ENCODE measurements at places on chromosomes 12 and 14. TPM values are rescaled to one million over a fixed set of nuclear protein-coding genes. Genes with fewer than 3 reads are reported as not detected.
A peak's percentile ranks its signal among the peaks of the same experiment; 100 is the strongest.

The ZDHHC22 gene
- total RNA-seq = 9.8 TPM

DNA sequence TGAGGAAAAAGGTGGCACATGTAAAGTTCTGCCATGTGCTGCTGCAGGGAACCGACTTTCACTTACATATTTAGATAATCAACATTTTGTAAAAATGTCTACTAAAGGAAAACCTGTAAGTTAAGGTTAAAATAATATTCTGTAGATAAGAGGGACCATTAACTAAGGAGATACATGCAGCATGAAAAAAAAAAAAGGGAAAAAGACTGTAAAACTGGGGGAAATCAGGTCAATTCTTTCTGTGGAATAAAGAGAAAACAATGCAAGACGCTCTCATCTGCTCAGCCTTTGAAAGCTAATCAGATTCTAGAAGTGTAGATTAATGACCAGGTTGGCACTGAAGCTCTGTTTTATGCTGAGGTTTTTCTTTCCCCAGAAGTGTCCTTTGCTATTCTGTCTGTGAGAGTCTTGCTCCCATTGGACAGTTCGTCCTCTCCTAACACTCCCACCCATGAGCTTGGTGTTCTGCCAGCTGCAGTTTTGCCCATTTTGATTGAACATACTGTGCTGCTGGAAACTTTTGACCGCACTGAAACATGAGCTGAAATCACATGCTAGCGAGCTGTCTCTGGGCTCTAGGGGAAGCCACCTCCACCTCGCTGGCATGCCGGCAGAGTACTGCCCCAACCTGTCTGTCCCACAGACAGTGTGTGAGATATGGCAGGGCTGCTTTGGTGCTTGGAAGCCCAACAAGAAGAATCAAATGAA is 39.7 kb downstream of the PPTC7 start:
- DNase-seq = peak; percentile 42

The SNX6 gene
- 65.1 TPM for total RNA-seq

- no peak for DNase-seq
Observed at GRCh38 chr12:95789126-95790032, 1.2 kb downstream of the NTN4 start.

The ADAMTS20 gene
- total RNA-seq = 0.82 TPM

The CACNA1C gene
- total RNA-seq = 20.9 TPM

DNA sequence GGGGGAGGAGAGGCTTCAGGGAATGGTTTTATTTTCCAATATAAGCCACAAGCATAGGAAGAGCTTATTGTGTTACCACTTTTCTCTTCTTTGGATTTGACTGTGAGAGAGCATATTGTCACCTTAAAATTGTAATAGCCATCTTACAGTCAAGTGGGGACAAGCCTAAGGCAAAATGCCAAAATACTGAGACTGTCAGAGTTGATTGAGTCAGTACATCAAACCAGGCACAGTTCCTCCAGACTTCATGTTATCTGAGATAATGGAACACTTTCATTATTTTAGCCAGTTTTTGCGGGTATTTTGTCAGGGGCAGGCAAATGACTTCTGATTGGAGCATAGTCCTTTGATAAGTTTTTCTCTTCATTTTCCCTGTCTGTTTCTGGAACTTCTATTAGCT is 19.5 kb upstream of the NUBPL start:
- DNase-seq = no peak

The WIF1 gene
- 0.45 TPM for total RNA-seq

DNA sequence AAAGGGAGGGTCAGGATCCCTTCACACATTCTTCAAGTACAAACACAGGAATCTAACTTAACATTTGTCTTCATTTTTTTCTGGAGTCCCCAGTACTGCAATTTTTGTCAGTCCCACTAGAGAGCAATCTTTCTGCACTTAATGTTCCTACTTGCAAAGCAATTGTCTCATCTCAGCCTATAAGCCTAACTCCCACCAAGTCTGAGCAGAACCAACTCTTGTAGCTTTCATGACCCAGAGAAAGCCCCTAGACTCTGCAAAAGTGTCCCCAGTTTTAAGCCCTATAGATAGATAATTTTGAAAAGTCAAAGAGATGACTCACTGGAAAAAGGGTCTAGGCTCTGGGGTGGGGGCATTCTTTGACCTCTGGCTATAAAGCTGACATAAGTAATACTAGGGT is 1.8 kb upstream of the ZBTB39 start:
- DNase-seq = peak; percentile 16

DNA sequence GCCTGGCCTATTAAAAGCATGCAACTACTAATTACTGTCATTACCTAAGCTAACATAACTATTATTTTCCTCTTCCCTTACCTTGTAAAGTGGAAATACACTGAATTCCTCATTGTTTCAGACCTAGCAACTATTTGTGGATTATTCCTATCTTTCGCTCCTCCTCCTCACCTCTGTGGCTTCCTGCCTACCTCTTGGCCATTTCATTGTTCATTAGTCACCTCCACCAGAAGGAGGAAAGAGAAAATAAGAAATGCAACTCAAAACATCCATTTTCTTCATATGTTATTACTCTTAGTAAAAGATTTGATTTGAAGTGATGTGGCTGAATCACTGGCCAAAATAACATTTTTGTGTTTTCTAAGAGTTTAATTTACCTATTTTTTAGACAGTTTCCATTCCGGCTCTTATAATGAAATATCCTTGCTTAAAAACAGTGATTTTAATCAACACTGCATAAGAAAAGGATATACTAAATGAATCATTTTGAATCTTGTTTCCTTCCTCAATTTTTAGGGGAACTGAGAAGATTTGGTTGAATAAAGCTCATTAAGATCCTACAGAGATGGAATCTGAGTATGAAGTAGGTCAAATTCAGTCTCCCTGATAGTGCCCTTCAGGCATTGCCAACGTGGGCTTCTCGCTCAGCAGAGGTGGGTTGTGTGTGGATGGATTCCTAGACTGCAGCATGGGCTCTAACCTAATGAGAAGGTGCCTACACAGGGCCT is 27.6 kb upstream of the ARHGAP5 start:
- DNase-seq = no peak

GRCh38 chr12:3802721-3803120 is 49.8 kb upstream of the CRACR2A start:
- DNase-seq = no peak

- DNase-seq = no peak
Observed at GRCh38 chr12:6080149-6081045, 44.1 kb downstream of the VWF start.

The SOAT2 gene
- total RNA-seq = 0.27 TPM

DNA sequence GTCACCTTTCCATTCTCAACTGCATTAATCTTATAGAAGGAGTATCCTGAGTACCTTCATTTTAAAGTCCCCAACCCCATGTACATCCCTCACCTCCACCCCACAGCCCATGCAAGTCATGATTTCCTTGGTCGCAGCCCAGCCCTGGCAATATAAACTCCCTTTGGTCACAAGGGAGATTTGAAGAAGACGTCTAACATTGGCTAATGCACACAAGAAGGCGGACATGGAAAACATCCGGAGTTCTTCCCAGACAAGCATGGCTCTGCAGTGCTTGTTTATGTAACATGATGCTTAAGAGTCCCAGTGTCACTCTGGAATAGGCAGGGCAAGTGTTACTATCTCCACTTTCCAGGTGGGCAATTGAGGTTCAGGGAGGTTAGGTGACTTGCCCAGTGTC is 277.6 kb downstream of the DPF3 start:
- DNase-seq = no peak

- no peak for DNase-seq
Observed at GRCh38 chr12:31773223-31773750, 44.5 kb upstream of the AMN1 start.

The IAPP gene
- total RNA-seq = not detected

GRCh38 chr14:93245764-93246420 is 38.8 kb downstream of the UBR7 start:
- no peak for DNase-seq

The BIN2 gene
- total RNA-seq = 1.1 TPM

DNA sequence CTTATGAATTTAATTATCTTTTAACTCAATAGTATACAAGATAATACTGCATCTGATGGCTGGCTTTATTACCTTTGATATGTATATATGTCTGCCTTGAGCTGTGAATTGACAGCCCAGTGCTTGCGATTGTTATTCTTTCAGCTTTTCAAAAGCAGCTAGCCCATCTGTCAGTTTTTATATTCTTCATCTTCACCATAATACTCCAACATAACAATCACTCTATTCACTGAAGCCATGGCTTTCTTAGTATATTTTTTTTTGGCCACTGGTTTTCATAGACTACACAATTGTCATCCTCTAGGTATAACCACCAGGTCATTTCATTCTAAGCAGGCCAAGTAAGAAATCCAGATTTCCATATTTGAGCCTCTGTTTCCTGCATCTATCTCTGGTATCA is 1026.1 kb downstream of the FSCB start:
- DNase-seq = no peak

DNA sequence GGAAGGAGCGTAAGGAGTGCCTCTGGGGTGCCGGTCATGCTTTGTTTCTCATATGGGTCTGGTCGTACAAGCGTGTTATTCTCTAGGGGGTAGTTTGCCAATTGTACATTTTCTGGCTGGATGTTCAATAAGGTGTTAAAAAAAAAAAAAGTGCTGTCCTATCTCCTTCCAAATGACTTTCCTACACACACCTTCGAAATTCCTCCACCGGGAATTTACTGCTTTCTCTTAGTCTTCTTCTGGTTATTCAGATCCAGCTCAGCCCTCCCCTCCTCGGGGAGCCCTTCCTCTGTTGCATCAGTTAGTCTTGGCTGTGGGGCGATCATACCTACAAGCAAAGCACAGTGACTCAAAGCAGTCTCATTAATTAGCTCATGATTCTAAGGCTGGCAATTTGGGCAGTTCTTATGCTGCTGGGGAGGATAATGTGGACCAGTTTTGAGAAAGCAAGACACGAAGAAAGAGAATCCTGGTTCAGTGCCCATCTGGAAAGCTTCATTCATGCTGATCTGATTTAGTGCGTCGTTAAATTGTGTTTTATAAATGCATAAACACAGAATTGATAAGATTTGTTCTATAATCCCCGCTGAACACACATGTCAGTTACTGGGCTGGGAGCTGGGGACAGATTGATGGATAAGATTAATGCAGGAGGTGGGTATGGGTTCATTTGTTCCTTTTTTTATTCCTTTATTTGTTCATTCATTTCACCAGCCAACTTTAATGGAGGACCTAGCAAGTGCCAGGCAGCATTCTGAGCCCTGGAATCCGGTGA is 9.2 kb upstream of the CLMN start:
- DNase-seq = no peak

DNA sequence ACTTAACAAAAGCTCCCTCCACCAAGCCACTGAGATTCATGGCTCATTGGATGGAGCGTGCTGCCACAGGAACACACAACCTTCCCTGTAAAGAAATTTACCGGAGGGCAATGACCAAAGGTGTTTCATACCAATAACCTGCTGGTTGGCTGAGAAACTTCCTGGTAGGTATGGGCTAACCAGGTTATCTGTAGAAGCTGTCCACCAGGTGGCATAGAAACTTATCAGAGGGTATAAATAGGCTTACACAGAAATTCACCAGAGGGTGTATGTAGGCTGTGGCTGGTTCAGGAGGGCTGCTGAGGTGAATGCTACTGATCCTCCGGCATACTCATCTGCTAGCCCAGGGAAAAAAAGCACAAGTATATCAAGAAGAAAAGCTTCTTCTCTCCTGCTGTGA is 27.1 kb upstream of the MTERF2 start:
- DNase-seq = no peak

The WSCD2 gene
- total RNA-seq = 3.6 TPM

DNA sequence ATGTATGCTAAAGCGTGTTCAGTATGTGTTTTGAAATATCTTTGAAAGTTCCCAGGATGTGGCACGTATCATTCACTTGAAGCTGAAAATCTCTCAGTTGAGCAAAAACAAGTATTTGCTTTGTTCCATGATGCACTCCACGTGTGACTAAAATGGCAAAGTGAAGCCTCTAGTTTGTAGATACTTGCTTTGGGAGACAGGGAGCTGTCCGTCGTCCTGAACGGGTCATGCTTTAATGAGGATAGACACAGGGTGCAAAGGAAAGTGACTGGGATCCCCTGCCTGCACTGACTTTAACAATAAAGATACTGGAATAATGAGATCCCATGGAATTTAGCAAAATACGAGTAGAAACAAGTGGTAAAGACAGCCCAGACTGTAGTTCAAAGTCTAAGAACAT is 991.4 kb downstream of the NRXN3 start:
- no peak for DNase-seq

The KRT71 gene
- 0.18 TPM for total RNA-seq

Data from cerebellum (tissue), 4 donors.